Lung microvascular endothelial cell (primary cell): ENCODE measurements at places on chromosomes 5 and 9. TPM values are rescaled to one million over a fixed set of nuclear protein-coding genes. Genes with fewer than 3 reads are reported as not detected.

DNA sequence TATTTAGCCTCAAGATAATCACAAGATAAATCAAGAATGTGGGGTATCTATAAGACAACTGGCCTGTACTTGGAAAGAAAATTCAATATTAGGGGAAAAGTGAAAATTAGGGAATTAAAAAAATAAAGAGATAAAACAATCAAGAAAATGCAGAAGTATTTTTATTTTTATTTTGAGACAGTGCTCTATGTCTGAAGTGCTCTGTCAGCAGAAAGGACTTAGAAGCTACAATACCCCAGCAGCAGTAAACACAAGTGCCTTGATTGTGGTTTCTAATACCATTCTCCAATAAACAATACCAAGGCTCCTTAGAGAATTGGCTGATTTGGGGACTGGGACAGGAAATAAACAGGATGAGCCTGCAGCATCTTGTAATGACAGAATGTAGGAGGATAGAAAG, 144.9 kb downstream of the RFK start:
- DNase-seq: no peak

- DNase-seq: no peak
These were observed 175.1 kb downstream of the SNX18 start for GRCh38 chr5:54692631-54693030.

DNA sequence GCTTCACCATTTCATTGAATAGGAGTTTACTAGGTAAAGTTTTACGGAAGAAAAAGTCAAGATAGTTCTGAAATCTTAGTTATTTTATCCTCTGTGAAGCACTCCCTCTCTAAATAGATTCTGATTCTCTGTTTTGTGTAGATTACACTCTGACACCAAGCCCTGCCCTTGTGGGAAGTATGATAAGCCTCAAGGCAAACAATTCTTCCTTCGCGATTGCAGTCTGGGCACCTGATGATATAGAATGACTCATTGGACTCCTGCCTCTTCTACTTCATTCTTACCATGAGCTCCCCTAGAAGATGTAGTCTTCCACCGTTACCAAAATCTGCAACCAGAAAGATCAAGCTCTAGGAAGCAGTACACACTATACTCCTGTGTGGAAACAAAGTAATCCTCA, 626.9 kb upstream of the PTGER4 start:
- peak; percentile 26 for DNase-seq

DNA sequence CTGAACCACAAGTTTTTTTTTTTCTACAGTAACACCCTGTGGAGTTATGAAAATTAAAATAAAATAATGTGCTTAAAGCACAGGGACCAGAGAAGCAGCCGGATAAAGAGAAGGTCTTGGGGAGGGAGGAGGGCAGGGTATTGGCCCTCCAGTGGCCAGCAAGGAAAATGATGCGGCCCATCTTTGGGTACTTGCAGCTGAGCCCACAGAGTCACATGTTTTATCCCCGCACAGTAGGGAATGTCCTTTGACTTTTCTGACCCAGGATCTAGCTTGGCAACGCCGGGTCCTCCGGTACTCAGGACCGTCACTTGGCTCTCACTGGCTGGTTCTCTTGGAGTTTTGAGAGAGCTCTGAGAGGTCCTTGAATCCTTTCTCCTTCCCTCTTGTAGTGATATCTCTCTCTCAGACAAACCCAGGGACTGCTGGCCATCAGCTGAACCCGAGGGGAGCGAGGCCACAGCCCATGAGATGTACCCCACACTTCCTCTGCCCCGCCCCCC, 35.3 kb upstream of the HSPA9 start:
- DNase-seq: no peak

- no peak for DNase-seq
These were observed 4.7 kb downstream of the PRDM6 start for GRCh38 chr5:123093601-123094236.

DNA sequence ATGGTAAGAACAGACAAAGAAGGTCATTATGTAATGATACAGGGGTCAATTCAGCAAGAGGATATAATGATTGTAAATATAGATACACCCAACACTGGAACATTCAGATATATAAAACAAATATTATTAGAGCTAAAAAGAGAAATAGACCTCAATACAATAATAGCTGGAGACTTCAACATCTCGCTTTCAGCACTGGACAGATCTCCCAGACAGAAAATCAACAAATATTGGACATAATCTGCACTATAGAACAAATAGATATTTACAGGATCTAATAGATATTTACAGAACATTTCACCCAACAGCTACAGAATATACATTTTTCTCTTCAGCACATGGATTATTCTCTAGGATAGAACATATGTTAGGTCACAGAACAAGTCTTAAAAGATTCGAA, 190.6 kb upstream of the RFX3 start:
- no peak for DNase-seq

DNA sequence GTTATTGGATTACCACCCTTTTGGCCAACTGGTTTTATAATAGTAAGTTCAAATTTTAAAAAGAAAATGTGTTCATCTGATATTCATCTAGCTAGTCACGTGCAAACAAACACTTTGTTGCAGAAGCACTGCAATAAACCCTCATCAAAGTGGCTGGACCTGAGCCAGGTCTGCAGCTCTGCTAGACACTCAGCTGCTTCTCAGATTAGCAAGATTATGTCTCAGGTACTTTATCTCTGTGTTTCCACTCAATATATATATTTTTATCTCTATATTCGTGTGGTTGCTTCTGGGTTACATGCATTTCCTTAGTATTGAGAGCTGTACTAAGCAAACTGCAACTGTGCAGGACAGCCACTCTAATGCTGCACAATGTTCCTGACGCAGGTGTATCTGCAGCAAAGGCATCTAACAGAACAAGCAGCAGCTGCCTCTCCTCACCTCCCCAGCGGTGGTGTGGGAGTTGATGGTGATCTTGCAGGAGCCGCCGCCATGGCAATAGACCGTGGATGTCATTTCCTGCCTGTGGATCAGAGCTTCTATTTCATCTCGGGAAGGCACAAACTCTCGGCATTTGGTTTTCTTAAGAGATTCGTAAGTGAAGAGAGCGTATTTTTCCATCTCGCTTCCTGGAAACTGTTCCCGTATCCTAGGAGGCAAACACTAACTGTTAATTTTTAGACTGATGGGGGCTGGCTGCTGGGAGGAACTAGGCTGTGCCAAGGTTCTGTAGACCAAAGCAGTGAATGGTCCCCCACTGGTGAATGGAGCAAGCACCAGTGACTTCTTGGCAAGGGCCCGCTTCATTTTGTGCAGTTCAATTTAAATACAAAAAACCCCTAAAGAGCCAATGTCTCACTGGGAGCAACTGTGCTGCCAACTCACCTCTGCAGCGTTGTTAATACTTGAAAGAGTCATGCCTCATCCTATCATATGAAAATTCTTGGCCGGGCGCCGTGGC, 56.7 kb upstream of the RETREG1 start:
- DNase-seq: no peak

DNA sequence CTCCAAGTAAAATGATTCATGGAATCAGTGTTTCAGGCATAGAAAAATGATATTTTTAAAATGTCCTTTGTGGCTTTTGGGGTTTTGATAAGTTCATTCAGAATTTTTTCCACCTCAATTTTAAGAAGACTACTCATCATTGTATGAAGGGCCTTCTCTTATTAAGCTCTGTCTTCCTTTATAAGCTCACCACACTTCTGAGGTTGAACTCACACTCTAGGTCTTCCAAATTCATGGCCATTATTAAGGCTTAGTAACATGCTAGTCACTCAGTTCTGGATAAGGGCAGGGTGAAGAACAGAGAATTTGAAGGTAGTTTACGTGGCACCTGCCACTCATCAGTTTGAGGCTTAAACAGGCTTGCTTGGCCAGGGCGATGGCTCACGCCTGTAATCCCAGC, 4.2 kb downstream of the MELK start:
- no peak for DNase-seq

DNA sequence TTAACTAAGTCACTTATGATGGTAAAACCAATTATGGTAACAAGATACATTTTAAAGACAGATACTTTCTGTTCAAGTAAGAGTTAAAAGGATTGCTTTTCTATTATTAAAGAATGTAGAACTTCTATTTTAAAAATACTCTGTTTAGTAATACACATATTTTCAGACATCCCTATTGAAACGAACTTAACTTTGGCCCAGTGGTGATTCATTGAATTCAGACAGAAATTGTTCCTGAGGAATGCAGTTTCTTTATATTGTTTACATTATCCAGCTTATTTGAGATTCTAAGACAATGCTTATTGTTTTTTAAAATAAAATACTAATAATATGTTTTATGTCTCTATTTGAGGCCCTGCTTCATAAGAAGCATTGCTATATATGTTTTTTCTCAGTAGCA, 816.4 kb downstream of the SEMA5A start:
- DNase-seq: peak; percentile 1

GRCh38 chr9:96607971-96608370, 11.7 kb downstream of the CDC14B start:
- DNase-seq: no peak

DNA sequence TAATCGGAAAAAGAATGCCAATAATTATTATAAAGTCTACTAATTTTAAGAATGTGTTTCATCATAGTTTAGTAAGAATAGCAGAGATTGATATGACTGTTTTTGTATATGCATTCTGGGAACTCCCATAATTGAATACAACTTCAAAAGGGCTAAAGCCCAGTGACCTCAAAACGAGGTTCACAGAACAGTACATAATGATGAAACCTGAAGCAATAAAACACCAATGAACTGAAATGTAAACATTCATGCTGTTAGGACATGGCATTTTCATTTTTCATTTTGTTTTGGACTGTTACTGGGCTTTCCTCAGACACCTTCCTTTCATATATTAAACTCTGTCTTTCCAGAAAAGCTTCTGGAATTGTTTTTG, 684 bp upstream of the JMY start:
- DNase-seq: peak; percentile 5

DNA sequence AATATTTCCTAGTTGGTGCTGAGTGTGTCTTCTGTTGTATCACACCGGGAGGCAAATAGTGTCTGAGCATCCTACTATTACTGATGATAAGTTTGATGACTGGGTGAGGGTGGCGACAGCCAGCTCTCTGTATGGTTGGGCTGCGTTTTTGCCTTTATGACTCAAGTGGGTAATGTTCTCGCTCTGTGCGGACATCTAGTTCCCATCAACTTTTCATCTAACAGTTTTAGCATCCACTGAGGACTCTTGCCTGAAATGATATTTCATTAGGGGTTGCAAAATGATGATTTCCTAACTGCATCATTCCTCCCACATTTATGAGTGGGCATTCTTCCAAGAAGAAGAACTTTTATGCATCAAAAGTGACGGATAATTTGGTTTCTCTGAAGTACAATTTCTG, 26.5 kb downstream of the HMCN2 start:
- no peak for DNase-seq

DNA sequence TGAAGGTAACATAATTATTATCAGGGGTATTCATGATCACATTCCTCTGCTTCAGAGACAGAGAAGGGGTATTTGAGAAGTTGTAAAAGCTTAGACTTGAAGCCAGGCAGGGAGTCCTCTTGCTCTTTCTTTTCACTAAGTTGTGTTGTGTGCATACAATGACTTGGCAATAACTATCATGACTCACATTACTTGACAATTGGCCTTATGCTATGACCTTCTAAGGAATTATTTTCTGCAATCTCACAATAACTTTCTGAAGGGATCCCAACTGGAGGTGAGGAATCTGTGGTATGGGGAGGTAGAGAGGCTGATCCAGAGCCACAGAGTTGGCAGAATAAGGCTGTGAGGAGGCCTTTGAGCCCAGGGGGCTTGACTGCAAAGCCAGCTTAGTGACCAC, 622.3 kb downstream of the MTRR start:
- DNase-seq: no peak

DNA sequence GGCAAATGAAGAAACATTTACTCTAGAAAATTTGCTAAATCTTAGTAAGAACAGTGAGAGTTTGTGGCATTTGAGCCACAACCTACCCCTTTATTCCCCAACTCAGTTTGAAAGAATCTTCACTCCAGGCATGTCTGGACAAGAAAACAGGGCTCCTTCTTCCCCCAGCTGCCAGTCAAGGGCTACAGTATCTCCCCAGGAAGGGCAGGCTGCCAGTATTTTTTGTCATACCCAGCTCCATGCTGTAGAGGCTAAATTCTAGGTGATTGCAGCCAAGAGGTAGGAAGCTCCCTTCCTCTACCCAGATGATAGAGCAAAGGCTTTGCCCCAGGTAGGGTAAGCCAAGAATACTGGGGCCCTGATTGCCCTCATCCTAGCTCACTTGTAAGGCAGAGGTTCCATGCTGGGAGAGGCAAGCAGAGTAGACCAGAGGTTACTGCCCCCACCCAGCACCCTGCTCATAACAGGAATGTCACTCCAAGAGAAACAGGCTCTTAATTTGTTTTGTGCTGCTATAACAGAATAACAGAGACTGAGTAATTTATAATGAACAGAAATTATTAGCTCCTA, 20.0 kb upstream of the GRPEL2 start:
- no peak for DNase-seq

DNA sequence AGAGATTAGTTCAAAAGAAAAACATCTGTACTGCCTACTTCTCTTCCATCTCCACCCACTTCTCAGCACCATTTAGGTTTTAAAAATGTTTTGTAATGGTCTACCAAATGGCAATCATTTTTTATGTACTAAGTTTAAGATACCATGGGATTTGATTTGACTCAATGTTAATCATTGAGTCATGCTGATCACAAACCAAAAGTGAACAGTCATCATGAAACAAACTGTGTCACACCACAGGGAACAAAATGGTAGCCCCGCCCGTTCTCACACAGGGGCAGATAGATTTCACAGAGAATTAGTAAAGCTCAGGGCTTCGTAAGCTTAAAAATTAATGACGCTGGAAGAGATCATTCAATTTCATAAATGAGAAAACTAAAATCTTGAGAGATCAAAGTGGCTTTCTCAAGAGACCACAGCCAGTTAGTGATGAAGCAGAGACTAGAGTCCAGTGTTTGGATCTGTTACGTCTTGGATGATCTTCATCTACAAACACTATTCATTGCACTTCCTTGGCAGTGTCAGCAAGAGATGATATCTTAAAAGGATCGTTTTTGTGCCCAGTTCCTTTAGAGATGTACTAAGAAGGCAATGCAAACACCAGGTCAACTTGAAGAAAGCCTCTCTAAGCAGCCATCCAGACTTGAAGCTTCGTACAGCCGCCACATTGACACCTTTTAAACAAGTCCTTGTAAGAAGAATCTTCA, 33.9 kb upstream of the TRIO start:
- no peak for DNase-seq

The CTXN3 gene
- total RNA-seq: not detected in 2 replicates

The INSL4 gene
- total RNA-seq: not detected in 2 replicates

The SV2C gene
- 0.20 TPM in 1 of 2 replicates, not detected in the other for total RNA-seq

The AMBP gene
- total RNA-seq: not detected in 2 replicates

The PGM5 gene
- 27.5 and 295 TPM in 2 replicates for total RNA-seq

The GPR150 gene
- total RNA-seq: under 0.01 and 0.22 TPM in 2 replicates

The ENTREP1 gene
- 3.3 and 11.1 TPM in 2 replicates for total RNA-seq

The SLC34A3 gene
- not detected in 2 replicates for total RNA-seq

The MOB3B gene
- 0.65 and 0.99 TPM in 2 replicates for total RNA-seq
